ENCODE measurements at places on chromosomes 3 and 15.

DNA sequence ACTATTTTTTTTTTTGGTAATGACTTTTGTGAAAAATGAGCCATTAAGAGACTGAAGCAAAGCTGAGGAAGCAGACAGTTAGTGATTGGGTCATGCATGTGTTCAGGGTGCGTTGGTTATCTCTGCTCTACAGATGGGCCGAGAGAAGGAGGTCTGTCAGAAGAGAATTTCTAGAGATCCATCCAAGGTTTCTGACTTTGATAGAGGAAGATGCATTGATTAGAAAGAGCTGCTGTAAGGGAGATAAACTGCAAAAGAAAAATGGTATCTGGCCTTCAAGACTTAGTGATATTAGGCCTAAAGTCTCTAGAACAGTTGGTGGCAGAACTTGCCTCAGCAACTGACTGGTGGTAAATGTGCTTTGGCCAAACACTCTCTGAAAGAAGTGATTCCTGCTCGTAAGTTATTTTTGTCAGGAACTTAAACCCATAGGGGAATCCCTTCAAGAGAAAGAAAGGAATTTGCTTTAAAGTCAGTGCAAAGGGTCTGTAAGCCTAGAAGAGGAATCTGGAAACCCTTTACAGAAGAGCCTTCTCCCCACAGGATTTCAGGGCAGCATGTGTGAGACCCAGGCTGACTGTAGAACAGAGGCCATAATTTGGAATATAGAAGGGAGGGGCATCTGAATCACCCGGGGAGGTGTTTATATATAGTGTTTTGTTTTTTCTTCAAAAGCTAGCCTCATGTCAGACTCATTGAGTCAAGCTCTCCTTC, 67.8 kb downstream of the OPA1 start:
- DNase-seq: no peak

GRCh38 chr3:44058868-44059203, 182.8 kb upstream of the TOPAZ1 start:
- no peak for DNase-seq

DNA sequence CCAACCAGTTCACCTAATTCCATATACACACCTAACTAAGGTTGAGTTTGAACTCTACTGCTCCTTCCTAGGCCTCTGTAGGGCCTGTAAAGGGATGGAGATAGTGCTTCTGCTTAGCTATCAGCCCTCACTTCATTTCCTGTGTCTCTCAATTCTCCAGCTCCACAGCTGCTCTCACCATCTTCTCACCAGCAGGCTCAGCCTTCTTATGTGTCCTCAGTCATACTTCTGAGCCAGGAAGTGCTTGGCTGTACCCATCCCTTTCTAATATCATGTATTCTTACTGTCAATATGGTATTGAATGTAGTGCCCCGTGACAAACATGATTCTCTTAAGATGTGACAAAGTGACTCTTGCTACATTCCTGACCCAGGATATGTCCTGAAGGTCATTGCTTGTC, 116.9 kb downstream of the SLC9A9 start:
- no peak for DNase-seq

DNA sequence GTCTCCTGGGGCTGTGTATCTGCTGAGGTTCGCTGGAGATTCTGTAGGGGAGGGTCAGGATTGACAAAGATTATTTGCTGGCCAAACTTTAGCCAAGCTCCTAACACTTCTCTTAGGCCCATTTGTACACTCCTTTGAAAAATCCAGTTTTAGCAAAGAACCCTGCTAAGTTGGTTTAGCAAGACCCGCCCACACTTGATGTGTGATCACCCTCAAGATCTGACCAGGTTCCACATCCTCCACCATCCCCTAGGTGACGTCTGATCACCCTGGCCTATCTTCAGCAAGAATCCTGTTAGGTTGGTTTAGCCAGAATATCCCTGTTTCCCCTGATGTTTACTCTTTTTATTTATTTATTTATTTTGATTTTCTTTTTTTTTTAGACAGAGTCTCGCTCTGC, 14.8 kb upstream of the SLC35G2 start:
- no peak for DNase-seq

DNA sequence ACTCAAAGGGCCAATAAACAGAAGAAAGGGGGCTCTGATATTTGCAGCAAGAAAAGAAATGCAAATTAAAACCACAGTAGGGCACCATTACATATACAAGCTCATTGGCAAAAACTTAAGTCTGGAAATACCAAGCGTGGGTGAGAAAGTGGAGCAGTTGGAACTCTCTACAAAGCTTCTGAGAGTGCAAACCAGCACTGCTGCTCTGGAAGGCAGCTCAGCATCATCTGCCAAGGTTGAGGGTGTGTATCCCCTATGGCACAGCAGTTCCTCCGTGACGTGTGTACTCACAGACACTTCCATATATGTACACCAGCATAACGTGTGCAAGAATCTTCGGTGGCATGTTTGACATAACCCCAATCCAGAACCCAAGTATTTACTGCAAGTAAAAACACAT, 271.0 kb upstream of the ATP10A start:
- DNase-seq: no peak

DNA sequence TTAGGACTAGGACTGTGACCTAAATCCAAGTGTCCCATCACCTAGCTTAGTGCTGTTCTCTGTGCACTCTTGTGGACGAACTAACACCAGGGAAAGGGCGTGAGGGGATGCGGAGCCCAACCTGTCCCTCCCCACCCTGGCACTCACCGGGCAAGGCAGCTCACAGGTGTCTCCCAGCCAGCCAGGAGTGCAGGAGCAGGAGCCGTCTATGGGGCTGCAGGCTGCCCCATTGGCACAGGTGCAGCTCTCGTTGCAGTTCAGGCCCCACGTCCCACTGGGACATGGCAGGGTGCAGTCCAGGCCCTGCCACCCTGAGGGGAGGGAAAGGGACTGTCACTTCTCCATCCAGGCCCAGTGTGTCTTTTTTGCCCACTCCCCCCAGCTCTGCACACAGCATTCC, 60.3 kb downstream of the RAB11A start:
- no peak for DNase-seq

DNA sequence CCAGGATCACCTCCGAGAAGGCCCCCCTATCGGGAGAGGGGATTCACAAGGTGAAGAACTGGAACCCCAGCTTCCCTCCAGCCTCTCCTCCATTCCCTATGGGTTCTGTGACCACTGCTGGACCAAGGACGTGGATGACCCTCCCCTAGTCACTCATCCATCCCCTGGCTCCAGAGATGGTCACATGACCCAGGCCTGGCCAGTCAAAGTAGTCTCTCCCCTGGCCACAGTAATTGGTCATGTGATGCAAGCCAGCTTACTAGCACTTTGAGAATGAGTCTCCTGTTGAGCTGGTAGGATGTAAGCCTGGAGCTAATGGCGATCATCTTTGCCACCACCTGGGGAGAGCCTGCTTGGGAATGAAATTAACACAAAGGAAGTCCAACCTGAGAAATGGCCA, 3.9 kb downstream of the CAMK1 start:
- DNase-seq: no peak

DNA sequence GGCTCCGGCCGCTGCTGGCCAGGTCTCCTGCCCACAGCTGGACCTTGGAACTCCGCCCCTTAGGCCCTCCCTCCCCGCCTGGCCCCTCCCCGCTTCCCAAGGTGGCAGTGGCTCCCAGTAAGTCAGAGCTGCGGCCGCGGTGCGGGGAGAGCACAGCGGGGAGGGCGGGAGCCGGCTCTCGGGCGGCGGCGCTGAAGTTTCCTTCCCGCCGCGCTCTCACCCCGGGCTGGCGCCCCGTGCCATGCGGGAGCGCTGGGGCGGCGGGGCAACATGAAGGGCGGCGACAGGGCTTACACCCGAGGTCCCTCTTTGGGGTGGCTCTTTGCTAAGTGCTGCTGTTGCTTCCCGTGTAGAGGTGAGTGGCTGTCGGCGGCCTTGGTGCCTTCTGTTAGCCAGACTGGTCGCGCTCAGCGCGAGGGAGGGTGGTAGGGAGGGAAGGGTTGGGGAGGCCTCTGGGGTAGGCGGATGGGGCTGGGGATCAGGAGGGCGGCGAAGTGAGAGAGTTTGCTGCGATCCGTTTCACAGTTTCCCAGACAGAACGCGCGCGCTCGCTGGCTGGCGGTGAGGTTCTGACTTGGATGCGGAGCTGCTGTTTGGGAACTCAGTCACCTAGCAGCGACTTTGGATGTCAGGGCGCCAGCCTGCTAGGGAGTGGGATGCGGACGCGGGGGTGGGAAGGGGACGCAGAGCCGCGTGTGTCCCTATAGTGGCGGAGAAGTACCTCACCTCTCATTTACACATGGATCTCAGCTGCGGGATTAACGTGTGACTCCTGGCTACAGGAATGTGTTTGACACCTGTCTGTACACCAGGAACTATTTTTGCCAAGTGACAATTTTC, 145.5 kb upstream of the UMPS start:
- DNase-seq: no peak

DNA sequence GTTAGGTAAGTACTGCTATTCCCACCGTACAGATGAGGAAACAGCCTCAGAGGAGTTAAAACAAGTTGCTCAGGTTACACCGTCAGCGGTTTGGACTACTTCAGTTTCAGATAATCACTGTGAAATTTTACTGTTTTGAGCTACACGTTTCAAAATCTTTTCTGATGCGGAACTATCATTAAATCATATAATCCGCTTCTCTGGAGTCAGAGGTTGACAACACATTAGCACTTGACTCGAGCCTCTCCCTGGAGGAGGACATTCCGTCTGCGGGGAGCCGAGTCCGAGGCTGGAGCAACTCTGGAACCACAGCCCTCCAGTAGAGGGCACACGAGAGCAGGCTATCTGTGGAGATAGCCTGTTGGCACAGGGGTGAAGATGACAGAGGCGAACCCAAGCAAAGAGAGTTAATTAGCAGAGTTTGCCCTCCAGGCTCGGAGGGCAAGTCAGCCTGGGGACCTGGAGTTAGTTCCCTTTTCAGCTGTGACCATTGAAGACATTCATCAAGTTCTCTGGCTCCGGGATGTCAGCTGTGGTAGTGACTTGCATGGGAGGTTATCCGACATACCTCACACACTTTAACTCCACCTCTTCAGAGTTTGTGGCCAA, 131.2 kb downstream of the IGF1R start:
- no peak for DNase-seq
